Activated B cell treated with CpG ODN at 0.5 μM for 24 hours (primary cell): ENCODE measurements at places on chromosomes 2 and 18.

DNA sequence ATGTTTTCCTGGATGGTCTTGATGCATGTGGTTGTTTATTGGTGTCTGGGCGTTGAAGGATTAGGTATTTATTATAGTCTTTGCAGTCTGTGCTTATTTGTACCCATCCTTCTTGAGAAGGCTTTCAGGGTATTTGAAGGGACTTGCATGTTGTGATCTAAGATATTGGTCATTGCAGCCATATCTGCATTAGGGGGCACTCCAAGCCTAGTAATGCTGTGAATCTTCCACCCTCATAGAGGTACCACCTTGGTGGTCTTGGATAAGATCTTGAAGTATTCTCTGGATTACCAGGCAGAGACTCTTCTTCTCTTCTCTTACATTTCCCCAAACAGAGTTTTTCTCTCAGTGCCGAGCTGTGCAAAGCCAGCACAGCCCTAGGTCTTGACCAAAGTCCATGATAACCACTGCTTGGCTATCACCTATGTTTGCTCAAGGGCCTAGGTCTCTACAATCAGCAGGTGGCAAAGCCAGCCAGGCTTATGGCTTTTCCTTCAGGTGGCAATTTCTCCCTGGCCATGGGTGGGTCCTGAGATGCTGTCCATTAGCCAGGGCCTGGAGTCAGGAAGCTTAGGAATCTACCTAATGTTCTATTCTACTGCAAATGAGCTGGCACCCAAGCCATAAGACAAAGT is 15.4 kb upstream of the PPP1R1C start:
- no peak overlapping the region for H3K4me3 ChIP-seq
- H3K27me3 ChIP-seq = peaks cover 2% of the 10 kb centered on the region
- peaks cover 4% of the 10 kb centered on the region for H3K4me1 ChIP-seq
- no peak overlapping the region for H3K27ac ChIP-seq
- H3K36me3 ChIP-seq = no peaks in the 10 kb centered on the region
- no peak for DNase-seq

DNA sequence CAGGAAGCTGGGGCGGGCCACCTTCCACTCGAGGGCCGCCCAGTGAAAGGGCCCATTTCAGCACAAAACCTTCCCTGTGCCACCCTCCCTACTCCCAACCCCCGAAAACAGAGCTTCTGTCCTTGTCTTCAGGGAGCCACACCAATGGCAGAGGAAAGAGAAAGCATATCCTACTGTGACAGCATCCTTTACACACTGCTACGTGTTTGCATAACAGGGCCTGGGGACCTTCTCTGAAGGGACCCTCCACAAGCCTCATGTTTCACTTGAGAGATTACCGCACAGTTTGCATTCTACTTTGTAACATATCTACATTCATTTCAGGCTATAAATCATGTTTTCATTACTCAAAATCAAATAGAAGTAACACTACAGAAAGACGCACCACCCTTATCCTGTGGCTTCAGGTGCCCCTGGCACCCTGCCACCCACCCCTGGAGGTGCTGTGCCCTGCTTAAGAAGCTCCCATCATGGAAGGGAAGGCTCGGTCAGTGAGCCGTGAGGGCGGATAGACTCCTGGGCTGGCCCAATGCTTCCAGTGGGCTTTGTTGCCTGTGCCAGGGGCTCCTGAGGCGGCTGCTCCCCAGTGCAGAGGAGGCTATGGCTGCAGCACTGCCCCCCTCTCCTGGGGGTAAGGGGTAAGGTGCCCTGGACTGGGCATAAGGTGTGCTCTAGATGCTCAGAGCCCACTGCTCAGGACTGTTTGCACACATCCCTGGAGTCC is 52.0 kb downstream of the EIPR1 start:
- H3K27ac ChIP-seq = no peak overlapping the region
- DNase-seq = no peak
- H3K4me1 ChIP-seq = no peaks in the 10 kb centered on the region
- no peak overlapping the region for H3K4me3 ChIP-seq
- peaks cover 53% of the 10 kb centered on the region for H3K36me3 ChIP-seq

DNA sequence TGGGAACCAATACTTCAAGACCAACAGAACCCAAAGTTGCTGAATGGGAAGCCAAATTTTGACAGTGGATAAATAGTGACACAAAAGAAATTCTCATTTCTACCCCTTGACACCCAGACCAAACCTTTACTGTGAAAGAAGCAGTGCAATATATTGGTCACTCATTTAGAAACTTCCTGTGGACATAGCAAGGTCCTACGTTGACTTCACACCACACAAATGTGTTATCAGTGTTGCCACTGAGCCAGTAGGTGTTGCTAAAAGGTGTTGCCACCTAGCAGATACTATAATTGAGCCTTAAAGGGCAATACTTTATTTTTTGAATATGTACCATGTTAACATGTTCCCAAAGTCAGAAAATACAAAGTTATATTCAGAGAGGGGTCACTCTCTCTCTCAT is 1008.9 kb upstream of the CDH2 start:
- H3K36me3 ChIP-seq = no peaks in the 10 kb centered on the region
- H3K27ac ChIP-seq = no peak overlapping the region
- no peaks in the 10 kb centered on the region for H3K4me1 ChIP-seq
- no peak for DNase-seq
- H3K4me3 ChIP-seq = no peak overlapping the region

DNA sequence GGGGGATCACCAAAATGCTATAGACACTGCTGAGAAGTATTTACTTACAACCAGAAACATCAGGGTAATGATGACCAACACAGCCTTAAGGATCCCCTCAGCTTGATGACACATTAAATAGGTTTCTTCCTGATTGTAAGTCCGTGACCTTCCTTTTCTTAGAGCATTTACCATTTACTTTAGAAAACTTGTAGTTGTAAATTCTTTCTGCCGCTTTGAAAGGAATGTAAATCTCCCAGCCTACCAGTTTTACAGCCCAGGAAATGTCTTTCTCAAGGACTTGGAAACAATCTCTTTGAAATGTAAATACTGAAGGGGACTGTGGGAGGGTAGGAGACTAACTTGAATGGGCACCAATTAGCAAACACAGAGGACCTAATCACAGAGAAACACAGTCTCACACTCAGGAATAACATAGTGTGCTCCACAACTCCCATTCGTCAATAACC is 278.6 kb downstream of the DSC3 start:
- no peak overlapping the region for H3K27ac ChIP-seq
- no peaks in the 10 kb centered on the region for H3K27me3 ChIP-seq
- no peaks in the 10 kb centered on the region for H3K4me1 ChIP-seq
- no peaks in the 10 kb centered on the region for H3K36me3 ChIP-seq
- DNase-seq = no peak
- no peak overlapping the region for H3K4me3 ChIP-seq

GRCh38 chr2:169718930-169719504 is 14.6 kb upstream of the KLHL23 start:
- no peak overlapping the region for H3K4me3 ChIP-seq
- peaks cover under 1% of the 10 kb centered on the region for H3K27me3 ChIP-seq
- H3K4me1 ChIP-seq = no peaks in the 10 kb centered on the region
- no peak for DNase-seq
- no peak overlapping the region for H3K27ac ChIP-seq
